ENCODE measurements at places on chromosomes 12 and 14.

GRCh38 chr14:23950411-23951135 is 3.0 kb upstream of the DHRS4 start:
- DNase-seq, result no peak

DNA sequence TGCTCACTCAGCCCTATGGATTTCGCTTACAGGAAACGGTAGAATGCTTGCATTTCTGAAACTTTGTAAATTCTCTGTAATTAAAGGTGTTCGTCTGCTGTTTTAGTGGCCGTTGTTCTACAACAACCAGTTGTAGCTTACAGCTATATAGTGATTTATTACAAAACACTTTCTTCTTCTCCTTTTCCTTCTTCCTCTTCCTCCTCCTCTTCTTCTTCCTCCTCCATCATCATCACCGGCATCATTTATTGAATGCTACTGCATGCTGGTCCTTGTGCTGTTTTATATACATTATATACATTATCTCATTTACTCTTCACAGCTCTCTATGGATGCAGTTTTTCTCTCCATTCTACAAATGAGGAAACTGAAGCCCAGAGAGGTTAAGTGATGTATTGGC is 6.4 kb downstream of the ETV6 start:
- no peak for DNase-seq

- DNase-seq, result no peak
Observed at GRCh38 chr12:103538397-103538796, 42.6 kb upstream of the C12orf42 start.

DNA sequence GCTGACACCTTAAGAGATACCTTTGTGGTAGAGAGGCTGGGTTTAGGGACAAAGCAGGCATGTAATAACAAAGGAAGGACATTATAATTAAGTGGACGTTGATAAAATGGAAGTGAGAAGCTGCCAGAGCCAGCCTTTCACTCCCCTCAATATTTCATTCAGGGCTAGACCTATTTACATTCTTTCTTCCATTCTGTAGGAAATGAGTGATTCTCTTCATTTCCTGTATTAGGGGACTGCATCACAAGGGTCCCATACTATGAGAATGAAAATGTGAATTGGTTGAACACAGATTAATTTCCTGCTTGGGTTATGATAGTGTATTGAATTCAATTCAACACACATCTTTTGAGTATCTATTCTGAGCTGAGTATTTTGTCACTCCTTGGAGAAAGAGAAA is 143.0 kb downstream of the OTOGL start:
- DNase-seq, result no peak

DNA sequence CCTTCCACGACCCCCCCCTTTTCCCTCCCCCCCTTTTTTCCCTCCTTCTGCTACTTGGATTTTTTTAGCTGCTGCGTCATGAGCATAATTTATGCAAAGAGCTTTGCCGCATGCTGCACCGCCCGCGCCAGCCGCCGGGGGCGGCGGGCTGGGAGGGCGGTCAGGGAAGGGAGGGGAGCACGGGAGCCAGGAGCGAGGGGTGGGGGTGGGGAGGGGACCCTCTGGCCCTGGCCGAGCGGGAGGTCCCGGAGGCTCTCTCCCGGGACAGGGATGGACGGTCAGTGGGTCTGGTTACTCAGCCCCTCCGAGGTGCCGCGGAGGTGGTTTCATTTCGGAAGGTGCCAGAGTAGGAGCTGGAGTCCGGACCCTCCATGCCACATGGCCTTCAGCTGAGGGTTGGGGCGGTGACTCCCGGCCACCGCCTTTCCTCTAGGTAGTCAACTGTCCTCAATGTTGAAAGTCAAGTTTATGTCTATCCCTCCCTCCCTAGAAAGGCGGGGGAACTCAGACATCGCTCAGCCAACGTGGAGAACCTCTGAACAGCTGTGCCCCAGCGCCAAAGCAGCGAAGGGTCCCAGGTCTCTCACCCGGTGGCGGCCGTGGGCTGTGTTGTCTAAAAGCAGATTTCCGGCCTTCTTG is at the start of gene POU6F1:
TSS of gene POU6F1 (minus strand) at position 95 of the 639 bp plus-strand sequence. CDS start 11,226 bp downstream, outside the sequence.
- DNase-seq, result peak; percentile 72

GRCh38 chr14:79552778-79553177 is 658.5 kb downstream of the DIO2 start:
- DNase-seq, result no peak
